ENCODE measurements at places on chromosomes 13 and 19.

- H3K27ac ChIP-seq = no peak within 1 kb of the TSS
- peaks cover 8% of the 10 kb centered on the region for H3K36me3 ChIP-seq
- peaks cover 85% of the 10 kb centered on the region for H3K27me3 ChIP-seq
- DNase-seq = peak; percentile 76
- H3K4me3 ChIP-seq = peak within 1 kb of the TSS; percentile 82
- H3K4me1 ChIP-seq = peaks cover 29% of the 10 kb centered on the region
Observed at GRCh38 chr13:27792393-27793218, at the start of gene GSX1. Gene GSX1, plus strand, starts transcription at chr13:27792483. Its CDS starts 208 bp downstream, at chr13:27792691.

GRCh38 chr19:1819341-1820255 lies 7.5 kb upstream of the ATP8B3 start:
- H3K27me3 ChIP-seq = no peaks in the 10 kb centered on the region
- H3K4me1 ChIP-seq = peaks cover 2% of the 10 kb centered on the region
- DNase-seq = no peak
- H3K4me3 ChIP-seq = no peak overlapping the region
- no peak overlapping the region for H3K27ac ChIP-seq

GRCh38 chr13:104422668-104423067 lies 1356.5 kb upstream of the SLC10A2 start:
- no peaks in the 10 kb centered on the region for H3K36me3 ChIP-seq
- H3K27ac ChIP-seq = no peak overlapping the region
- H3K27me3 ChIP-seq = no peaks in the 10 kb centered on the region
- no peak for DNase-seq
- no peaks in the 10 kb centered on the region for H3K4me1 ChIP-seq

DNA sequence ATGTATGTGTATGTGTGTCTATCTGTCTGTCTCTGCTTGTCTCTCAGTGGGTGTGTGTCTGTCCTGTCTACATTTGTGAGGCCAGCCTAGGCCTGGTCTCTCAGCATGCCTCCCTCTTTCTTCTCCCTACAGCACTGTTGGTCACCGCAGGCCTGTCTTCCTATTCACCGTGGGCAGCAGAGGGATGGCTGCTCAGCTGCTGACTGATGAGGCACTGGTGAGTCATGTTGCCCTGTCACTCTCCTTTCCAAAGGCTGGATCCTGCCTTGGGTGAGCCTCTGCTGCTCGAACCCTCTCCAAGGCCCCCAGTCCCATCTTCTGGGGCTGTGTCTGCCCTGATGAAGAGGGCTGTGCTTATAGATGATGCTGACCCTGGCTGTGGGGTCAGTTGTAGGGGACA lies 6.3 kb downstream of the ZNF71 start:
- no peaks in the 10 kb centered on the region for H3K27me3 ChIP-seq
- H3K36me3 ChIP-seq = peaks cover 71% of the 10 kb centered on the region
- no peak for DNase-seq
- peaks cover 2% of the 10 kb centered on the region for H3K4me1 ChIP-seq

DNA sequence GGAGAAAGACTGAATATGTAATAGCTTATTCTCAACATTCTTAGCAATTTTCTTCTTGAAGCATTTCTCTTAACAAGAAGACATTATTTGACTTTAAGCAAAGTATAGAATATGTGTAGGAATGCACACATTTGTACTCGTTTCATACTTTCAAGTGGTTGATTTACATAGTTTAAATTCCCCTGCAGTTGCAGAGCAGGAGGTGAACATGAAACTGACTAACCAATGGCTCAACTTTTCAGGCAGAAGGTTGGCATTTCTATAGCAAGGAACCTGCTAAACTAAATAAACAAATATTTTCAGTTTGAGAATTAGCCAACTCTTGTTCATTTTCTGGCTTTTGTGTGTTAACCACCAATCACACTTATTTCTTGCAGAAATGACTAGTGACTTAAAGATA lies 145.4 kb upstream of the MYO16 start:
- no peak overlapping the region for H3K27ac ChIP-seq
- H3K4me1 ChIP-seq = no peaks in the 10 kb centered on the region
- H3K36me3 ChIP-seq = no peaks in the 10 kb centered on the region
- no peak overlapping the region for H3K4me3 ChIP-seq
- no peak for DNase-seq

DNA sequence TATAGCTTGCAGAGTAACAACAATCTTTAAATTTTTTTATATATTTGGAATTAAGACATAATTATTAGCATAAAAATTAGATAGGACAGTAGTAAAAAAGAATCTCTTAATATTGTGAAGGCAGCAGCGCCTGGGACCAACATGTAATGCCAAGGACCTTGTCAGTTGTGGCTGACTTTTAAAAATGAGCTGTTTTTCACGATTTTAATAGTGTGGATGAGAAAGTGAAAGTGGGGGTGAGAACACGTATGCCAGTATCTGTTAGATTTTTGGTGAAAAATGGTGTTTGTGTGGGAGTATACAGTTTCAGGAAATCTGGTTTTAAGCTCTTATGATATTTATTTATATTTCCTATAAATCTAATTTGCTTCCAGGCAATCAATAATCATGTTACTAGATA lies 125.2 kb downstream of the LMO7 start:
- H3K27ac ChIP-seq = peak overlapping the region; percentile 96
- H3K4me3 ChIP-seq = peak overlapping the region; percentile 85
- DNase-seq = no peak
- H3K36me3 ChIP-seq = peaks cover 20% of the 10 kb centered on the region
- H3K27me3 ChIP-seq = no peaks in the 10 kb centered on the region
- peaks cover 60% of the 10 kb centered on the region for H3K4me1 ChIP-seq

DNA sequence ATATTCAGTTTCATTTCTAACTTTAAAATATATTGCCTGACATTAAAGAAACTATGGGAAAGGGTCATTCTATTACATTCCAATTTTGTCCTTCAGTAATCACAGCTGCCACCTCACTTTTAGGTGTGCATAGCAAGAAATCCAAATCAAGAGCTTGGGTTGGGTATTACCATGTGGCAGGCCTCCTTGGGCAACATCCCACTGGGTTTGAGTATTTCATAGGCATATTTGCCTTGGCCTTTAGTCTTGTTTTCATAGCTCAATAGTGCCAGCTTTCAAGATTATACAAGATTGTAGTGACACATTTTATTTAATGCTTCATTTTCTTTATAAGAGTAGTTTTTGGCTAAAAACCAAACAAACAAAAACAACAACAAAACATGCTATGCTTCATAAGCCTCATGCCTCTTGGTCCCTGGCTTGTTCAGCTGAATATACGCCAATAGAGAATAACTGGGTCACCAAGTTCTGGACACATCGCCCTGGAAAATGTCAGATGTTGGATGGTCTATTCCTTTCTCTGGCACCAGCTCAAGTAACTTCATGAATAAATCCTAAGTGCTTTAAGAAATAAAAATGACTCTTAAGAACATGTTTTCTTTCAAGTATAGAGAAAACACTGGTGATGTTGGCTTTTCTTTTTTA lies 167.4 kb upstream of the STARD13 start:
- H3K27ac ChIP-seq = no peak overlapping the region
- no peak for DNase-seq
- peaks cover 3% of the 10 kb centered on the region for H3K27me3 ChIP-seq
- H3K4me3 ChIP-seq = no peak overlapping the region

GRCh38 chr19:29831686-29832085 lies 19.9 kb downstream of the CCNE1 start:
- DNase-seq = no peak
- no peaks in the 10 kb centered on the region for H3K36me3 ChIP-seq
- H3K4me1 ChIP-seq = peaks cover 32% of the 10 kb centered on the region
- H3K27me3 ChIP-seq = no peaks in the 10 kb centered on the region
- peak overlapping the region; percentile 77 for H3K4me3 ChIP-seq

DNA sequence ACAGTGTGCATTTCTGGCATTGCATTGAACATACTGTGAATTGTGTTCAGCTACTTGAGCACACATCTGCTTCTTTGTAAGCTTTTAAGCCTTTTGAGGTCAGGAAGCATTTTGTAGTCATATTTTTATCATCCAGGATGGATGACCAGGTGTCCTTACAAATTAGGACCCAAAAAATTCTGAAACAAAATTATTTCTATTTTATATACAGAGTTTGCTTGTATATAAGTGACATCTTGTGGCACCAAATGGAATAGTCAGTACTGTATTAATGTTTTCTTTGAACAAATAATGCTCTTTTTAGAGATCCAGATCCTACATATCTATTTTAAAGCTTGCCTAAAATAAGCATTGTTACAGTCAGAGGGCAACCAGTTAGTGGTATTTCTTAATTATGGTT lies 9.5 kb upstream of the SUPT20H start:
- no peaks in the 10 kb centered on the region for H3K36me3 ChIP-seq
- DNase-seq = no peak

GRCh38 chr13:22081430-22081829 lies 410.6 kb downstream of the FGF9 start:
- H3K4me3 ChIP-seq = no peak overlapping the region
- peaks cover 17% of the 10 kb centered on the region for H3K4me1 ChIP-seq
- no peaks in the 10 kb centered on the region for H3K27me3 ChIP-seq
- no peak overlapping the region for H3K27ac ChIP-seq
- DNase-seq = no peak

- H3K4me3 ChIP-seq = no peak overlapping the region
- no peaks in the 10 kb centered on the region for H3K36me3 ChIP-seq
- DNase-seq = no peak
Observed at GRCh38 chr13:110520431-110521295, 40.9 kb downstream of the RAB20 start.

- H3K27me3 ChIP-seq = no peaks in the 10 kb centered on the region
- H3K36me3 ChIP-seq = peaks cover 26% of the 10 kb centered on the region
- no peak for DNase-seq
- peak overlapping the region; percentile 89 for H3K4me3 ChIP-seq
- H3K27ac ChIP-seq = peak overlapping the region; percentile 93
Observed at GRCh38 chr19:37778613-37779126, 716 bp downstream of the ZNF573 start.

DNA sequence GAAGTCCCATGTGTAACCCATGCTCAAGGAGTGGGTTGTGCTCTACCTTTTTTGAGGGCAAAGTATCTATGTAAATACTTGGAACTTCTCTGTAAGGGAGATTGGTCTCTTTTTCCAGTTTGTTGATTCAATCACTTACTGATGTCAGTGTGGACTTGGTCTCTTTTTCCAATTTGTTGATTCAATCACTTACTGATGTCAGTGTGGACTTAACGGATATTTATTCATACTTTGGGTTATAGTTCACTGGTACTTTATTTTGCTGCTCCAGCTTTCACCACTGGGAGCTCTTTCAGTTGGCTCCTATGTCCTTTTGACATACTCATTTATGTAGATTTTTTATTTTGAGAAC lies 36.4 kb downstream of the COG3 start:
- H3K4me3 ChIP-seq = no peak overlapping the region
- H3K27ac ChIP-seq = peak overlapping the region; percentile 49
- peaks cover 12% of the 10 kb centered on the region for H3K4me1 ChIP-seq
- H3K36me3 ChIP-seq = peaks cover 52% of the 10 kb centered on the region
- H3K27me3 ChIP-seq = no peaks in the 10 kb centered on the region

GRCh38 chr19:49775742-49776370 lies 9.1 kb downstream of the AP2A1 start:
- H3K4me1 ChIP-seq = peaks cover 27% of the 10 kb centered on the region
- peaks cover 15% of the 10 kb centered on the region for H3K36me3 ChIP-seq
- peak overlapping the region; percentile 22 for H3K4me3 ChIP-seq
- H3K27me3 ChIP-seq = no peaks in the 10 kb centered on the region
- H3K27ac ChIP-seq = peak overlapping the region; percentile 78

- peaks cover 4% of the 10 kb centered on the region for H3K36me3 ChIP-seq
- no peak for DNase-seq
- H3K4me3 ChIP-seq = no peak overlapping the region
- peaks cover 7% of the 10 kb centered on the region for H3K4me1 ChIP-seq
- peaks cover 11% of the 10 kb centered on the region for H3K27me3 ChIP-seq
Observed at GRCh38 chr19:16051254-16052025, 24.9 kb upstream of the TPM4 start.

GRCh38 chr19:29523568-29523967 lies 2.2 kb upstream of the VSTM2B start:
- no peak overlapping the region for H3K4me3 ChIP-seq
- H3K27ac ChIP-seq = no peak overlapping the region

- no peaks in the 10 kb centered on the region for H3K27me3 ChIP-seq
- H3K4me1 ChIP-seq = no peaks in the 10 kb centered on the region
- peaks cover 2% of the 10 kb centered on the region for H3K36me3 ChIP-seq
- DNase-seq = no peak
Observed at GRCh38 chr13:33910255-33910654, 92.3 kb downstream of the RFC3 start.

GRCh38 chr13:23615395-23616081 lies 45.3 kb downstream of the TNFRSF19 start:
- H3K4me3 ChIP-seq = no peak overlapping the region
- H3K4me1 ChIP-seq = peaks cover 6% of the 10 kb centered on the region
- no peak for DNase-seq
- no peak overlapping the region for H3K27ac ChIP-seq
- no peaks in the 10 kb centered on the region for H3K36me3 ChIP-seq

DNA sequence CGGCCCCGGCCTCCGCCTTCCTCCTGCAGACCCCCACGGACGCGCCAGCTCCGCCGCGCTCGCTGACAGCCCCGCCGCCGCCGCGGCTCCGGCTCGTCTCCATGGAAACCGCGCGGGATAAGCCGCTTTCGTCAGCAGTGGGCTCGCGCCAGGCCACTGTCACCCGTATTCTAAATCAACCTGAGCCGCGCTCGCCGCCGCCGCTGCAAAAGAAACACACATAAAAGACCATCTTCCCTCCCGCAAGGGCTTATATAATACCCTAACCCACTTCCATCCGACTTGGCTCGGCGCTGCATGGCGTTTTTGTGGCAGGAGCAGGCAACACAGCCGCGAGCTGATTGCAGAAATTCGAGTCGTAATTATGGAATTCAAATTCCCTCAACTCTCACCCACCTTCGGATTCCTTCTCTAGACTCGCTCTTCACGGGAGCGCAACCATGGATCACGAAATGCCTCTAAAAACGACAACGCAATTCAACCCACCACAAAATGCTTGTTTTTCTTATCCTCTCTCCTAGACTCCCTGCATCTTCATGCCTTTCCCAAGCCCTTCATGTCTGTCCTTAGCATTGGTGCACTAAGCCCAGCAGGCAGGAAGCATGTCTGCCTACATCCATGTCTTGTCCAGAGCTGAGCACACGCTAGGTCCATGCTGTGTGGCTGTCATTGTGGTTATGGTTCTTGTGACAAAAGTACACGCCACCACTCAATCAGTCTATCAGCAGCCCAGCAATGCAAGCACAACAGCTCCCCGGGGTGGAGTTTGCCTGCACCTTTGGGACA lies at the start of gene AMER2:
Gene AMER2 (minus strand): TSS at position 772 of the 786 bp plus-strand sequence. CDS start 669 bp downstream, at position 103.
- H3K36me3 ChIP-seq = no peaks in the 10 kb centered on the region
- H3K27me3 ChIP-seq = peaks cover 71% of the 10 kb centered on the region
- H3K27ac ChIP-seq = peak within 1 kb of the TSS; percentile 6
- H3K4me1 ChIP-seq = peaks cover 10% of the 10 kb centered on the region

GRCh38 chr13:68588623-68589022 lies 1358.5 kb upstream of the PCDH9 start:
- no peak overlapping the region for H3K4me3 ChIP-seq
- H3K36me3 ChIP-seq = no peaks in the 10 kb centered on the region
- no peaks in the 10 kb centered on the region for H3K4me1 ChIP-seq

- H3K4me3 ChIP-seq = no peak overlapping the region
- H3K36me3 ChIP-seq = no peaks in the 10 kb centered on the region
- H3K4me1 ChIP-seq = peaks cover 3% of the 10 kb centered on the region
- DNase-seq = no peak
Observed at GRCh38 chr13:27913160-27913559, 6.6 kb upstream of the PDX1 start.

All from activated naive CD8-positive, alpha-beta T cell treated with anti-CD3 and anti-CD28 coated beads, Interleukin-2, amount 10 ng/mL, durations not matched to agents 7 days and 5 days (primary cell).